ENCODE measurements at places on chromosomes 13 and 19.

DNA sequence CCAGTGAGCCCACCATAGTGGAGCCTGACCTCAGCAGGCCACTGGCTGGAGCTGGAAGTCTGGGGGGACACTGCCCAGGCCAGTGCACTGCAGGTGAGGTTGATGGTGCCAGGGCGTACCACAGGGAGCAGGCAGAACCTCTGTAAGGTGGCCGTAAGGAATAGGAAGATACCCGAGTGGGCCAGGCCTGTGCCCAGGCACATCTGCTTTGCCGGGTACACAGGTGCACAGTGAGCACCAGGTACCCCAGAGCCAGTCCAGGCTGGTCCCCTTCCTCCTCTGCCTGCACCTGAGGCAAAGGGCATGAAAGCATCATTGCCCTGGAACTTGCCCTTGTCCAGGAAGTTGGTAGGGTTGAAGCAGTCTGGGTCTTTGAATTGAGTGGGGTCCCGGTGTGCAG lies 9.5 kb downstream of the EGLN2 start:
- DNase-seq, result no peak

DNA sequence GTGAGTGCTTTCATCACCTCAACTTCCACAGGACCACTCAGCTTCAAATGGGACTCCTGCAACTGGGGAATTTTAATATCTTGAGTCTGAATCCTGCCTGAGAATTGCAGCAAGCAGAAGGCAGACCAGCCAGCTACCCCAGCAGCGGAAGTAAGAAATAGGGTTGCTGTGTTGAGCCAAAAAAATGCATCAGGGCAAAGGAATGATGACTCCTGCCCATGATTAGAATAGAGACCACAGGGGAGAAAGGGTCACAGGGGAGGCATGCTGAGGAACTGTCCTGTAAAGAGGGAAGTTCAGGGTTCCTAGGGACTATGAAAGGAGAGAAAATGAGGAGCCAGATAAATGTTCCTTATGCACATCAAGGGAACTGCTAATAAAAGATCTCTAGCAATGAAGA lies 370.2 kb downstream of the KCTD12 start:
- DNase-seq, result no peak

DNA sequence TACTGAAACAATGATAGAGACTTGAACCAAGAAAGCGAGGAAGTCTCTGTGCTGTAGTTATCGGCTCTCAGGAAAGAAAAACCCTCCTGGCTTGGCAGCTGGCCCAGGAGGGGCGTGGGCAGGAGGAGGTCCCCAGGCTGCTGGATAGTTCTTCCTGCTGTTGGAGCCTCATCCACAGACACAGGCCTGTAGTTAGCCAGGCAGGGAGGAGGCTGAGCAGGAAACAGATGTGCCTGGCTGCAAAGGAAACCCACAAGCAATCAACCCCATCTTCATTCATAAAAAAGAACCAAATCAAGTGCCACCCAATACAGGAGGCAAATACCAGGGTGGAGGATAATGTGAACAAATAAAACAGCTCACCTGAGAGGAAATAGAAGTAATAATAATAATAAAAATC lies 86.2 kb downstream of the IRS2 start:
- no peak for DNase-seq

GRCh38 chr19:46350029-46350757 lies 3.3 kb downstream of the PPP5C start:
- DNase-seq, result no peak

GRCh38 chr19:30069535-30070197 lies 127.6 kb downstream of the URI1 start:
- DNase-seq, result no peak

DNA sequence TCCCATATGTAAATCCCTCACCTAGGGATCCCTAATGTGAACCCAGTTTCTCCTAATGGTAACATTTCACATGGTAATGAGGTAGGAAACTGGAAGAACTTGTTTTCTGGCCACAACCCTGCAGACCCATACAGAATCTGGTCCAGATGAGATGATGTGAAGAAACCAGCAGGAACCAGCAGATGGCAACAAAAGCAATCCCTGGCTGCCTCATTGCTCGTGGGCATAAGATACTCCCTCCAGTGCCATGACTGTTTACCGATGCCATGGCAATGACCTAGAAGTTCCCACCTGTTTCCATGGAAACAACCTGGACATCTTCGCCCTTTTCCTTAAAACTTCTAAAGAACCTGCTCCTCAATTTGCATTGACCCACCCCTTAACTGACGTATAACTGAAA lies 1.4 kb upstream of the CD209 start:
- no peak for DNase-seq

Measured in neuronal stem cell (in vitro differentiated cells).